Type B pancreatic cell (in vitro differentiated cells): ENCODE measurements at places on chromosomes 13 and 19. TPM values are rescaled to one million over a fixed set of nuclear protein-coding genes. Genes with fewer than 3 reads are reported as not detected.

GRCh38 chr13:72244788-72245187 is 377.8 kb upstream of the DACH1 start:
- no peak for DNase-seq

Gene SIX5
- total RNA-seq: 19.7 and 38.0 TPM in 2 replicates

Gene PVR
- total RNA-seq: 29.7 and 38.6 TPM in 2 replicates

DNA sequence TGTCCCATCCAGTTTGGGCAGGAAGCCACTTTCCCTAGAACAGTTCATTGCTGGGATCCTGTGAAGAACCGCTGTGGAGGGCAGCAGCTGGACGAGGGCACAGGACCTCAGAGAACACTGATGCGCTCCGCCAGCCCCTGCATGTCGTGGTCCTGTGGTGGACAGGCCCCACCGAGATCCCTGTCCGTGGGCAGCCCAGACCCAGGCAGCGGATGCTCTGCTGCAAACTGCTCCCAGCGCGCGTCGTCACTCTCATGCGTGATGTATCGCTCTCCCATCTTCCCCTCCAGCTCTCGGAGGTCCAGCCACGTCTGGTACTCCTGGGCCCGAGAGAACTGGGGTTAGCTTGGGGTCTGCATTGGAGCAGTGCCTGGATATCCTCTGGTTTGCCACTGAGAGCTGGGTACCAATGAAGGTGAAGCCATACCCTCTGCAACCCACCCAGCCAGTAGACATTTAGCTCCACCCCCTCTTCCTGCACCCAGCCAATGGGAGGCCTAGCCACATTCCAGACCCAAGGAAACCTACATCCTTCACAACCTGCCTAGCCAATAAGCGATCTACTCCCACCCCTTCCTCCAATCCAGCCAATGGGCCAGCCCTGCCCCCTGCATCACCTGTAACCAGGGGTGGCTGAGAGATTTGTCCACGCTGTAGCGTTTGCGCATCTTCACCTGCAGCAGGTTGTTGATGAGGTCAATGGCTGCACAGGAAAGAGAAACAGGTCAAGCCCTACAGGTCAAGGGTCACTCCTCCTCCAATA is 13.6 kb upstream of the DACT3 start:
- DNase-seq: no peak

DNA sequence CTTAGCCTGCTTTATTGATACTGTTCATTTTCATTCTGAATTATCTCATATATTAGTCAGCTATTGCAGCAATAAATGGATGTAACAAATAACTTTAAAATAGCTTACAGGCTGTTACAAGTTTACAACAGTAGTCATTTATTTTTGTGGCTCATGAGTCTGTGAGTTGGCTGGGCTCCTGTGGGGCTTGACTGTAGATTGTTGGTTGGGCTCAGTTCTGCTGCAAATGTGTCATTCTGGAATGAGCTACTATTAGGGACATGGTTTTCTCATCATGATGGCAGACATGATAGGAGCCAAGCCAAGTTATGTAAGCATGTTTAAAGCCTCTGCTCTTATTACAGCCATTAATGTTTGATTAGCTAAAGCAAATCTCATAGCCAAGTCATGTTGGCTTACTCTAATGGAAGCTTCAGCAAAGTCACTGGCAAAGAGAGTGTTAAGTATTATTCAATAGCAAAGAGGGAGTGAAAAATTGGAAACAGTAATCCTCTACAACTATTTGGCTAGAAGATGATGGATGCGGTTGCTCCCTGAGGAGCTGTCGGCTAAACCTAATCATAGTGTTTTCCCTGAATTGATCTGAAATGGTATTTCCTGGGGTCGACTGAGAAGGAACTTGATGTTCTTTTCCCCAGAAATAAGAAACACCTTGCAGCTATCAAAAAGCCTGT is 391.3 kb downstream of the TDRD3 start:
- DNase-seq: no peak

GRCh38 chr19:14218620-14219330 is 12.8 kb upstream of the ADGRL1 start:
- DNase-seq: no peak

GRCh38 chr13:32409561-32410421 is 18.1 kb downstream of the N4BP2L1 start:
- no peak for DNase-seq

DNA sequence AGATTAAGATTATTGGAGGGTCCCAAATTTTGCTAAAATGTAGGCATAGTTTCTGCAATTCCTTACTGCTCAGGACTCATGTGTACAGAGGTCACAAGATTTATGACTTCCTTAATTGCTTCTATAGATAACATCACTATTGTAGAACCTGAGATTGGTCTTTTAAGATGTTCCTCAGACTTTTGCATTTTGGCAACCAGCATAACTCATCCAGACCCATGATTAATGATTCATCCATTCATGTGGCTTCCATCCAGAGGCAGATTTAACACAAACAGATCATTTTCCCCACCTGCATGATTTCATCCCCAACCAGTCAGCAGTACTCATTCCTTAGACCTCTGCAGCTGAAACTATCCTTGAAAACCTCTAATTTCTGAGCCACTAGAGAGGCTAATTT is 34.5 kb upstream of the CEACAM8 start:
- no peak for DNase-seq

Gene AP3D1
- total RNA-seq: 127 and 139 TPM in 2 replicates
